ENCODE measurements at places on chromosomes 16 and 17.

GRCh38 chr17:38613981-38614779 is 8.4 kb upstream of the SRCIN1 start:
- no peak for DNase-seq

GRCh38 chr16:53022374-53022773 is 30.3 kb downstream of the CHD9NB start:
- peak; percentile 81 for DNase-seq

GRCh38 chr17:4710693-4711634 is 532 bp downstream of the ARRB2 start:
- no peak for DNase-seq

- peak; percentile 81 for DNase-seq
Observed at GRCh38 chr17:47257651-47258339, 4.2 kb downstream of the ITGB3 start.

GRCh38 chr17:61662741-61663140 is 71.7 kb upstream of the NACA2 start:
- peak; percentile 4 for DNase-seq

DNA sequence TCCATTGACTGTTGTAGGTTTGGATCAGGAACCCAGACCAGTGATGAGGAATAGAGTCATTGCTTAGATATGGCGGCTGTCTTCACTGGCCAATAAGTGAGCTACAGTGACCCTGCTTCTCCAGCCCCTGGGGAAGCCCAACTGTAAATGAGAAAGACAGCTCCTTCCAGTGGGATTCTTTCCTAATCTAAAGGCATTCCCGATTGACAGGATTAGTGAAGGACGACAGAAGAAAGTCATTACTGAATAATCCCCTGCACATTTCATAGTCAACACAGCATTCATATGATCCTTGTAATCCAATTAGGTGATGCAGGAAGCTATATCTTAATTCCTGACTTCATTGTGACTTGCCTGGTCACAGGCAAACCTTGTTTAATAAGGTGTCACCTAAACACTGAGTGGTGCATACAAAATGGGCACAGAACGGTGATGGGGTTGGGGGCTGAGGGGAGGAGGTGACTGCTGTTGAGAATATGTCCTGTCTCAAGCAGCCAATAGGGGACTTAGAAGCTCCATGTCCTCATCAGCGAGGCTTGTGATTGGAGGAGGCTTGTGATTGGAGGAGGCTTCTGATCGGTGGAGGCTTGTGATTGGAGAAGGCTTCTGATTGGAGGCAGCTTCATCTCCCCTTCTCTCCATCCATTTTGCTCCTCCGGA is 242.6 kb downstream of the XYLT1 start:
- no peak for DNase-seq

GRCh38 chr16:10408824-10409381 is 23.0 kb downstream of the ATF7IP2 start:
- no peak for DNase-seq

- no peak for DNase-seq
Observed at GRCh38 chr17:75576661-75577060, 10.9 kb upstream of the MYO15B start.
